ENCODE measurements at places on chromosomes 2 and 18.
A peak's percentile ranks its signal among the peaks of the same experiment; 100 is the strongest.

DNA sequence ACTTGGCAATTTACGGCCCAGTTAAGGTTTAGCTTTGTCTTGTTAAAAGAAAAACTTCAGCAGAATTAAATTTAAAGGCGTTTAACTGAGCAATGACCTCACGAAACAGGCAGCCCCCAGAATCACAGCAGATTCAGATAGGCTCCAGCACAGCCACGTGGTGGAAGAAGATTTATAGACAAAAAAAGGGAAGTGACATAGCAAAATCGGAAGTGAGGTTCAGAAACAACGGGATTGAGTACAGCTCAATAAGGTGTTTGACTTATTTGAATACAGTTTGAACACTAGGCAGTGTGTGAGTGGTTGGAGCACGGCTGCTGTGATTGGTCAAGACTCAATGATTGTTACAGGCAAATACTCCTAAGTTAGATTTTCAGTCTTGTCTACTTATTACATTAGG lies 79.8 kb downstream of the MOGAT1 start:
- DNase-seq: no peak

GRCh38 chr2:71898851-71899681 lies 248.6 kb downstream of the CYP26B1 start:
- DNase-seq: no peak

- DNase-seq: no peak
These were observed 1599.3 kb upstream of the PIK3C3 start for GRCh38 chr18:40355726-40356125.

- DNase-seq: no peak
These were observed 13.8 kb downstream of the HS1BP3 start for GRCh38 chr2:20637147-20637546.

DNA sequence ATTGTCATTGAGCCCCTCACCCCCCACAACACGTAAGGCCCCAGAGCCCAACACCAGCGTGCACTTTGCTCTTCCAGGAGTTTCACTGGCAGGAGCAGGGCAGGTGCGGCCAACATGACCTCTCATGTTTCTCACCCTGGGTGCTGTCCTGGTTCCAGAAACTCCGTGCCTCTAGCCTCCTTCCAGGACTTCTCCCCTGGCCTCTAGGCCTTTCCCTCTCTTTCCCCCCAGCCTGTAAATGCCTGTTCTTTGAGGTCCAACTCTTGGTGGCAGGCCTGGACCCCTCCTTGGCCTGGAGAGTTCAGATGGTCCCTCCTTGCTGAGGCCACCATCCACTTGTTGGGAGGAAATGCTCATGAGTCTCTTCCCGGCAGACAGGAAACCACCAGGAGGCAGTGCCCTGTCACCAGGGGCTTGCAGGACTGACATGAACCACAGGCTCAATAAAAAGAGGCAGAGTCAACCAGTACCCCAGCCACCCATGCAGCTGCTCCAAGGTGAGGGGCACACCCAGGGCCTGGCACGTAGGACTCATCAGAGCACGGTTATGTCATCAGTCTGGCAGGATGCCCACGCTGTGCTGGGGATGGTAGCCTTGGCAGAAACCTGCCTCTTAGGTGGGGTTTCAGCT lies 1.5 kb downstream of the MALL start:
- DNase-seq: no peak

DNA sequence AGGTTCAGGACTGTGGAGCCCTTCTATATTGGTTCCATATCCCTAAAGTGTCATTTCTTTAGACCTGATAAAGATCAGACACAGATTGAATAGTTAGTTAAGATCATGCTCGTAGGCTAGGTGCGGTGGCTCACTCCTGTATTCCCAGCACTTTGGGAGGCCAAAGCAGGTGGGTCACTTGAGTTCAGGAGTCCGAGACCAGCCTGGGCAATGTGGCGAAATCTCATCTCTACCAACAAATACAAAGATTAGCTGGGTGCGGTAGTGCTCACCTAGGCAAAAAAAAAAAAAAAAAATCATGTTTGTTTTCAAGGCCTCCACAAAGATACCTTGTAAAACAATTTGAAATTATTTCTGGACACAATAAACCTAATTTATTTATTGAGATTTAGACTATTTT lies 4.6 kb upstream of the ANKAR start:
- DNase-seq: no peak

GRCh38 chr2:10289352-10289751 lies 13.4 kb upstream of the HPCAL1 start:
- no peak for DNase-seq

- no peak for DNase-seq
These were observed 100.3 kb upstream of the NEUROD1 start for GRCh38 chr2:181780657-181781056.

DNA sequence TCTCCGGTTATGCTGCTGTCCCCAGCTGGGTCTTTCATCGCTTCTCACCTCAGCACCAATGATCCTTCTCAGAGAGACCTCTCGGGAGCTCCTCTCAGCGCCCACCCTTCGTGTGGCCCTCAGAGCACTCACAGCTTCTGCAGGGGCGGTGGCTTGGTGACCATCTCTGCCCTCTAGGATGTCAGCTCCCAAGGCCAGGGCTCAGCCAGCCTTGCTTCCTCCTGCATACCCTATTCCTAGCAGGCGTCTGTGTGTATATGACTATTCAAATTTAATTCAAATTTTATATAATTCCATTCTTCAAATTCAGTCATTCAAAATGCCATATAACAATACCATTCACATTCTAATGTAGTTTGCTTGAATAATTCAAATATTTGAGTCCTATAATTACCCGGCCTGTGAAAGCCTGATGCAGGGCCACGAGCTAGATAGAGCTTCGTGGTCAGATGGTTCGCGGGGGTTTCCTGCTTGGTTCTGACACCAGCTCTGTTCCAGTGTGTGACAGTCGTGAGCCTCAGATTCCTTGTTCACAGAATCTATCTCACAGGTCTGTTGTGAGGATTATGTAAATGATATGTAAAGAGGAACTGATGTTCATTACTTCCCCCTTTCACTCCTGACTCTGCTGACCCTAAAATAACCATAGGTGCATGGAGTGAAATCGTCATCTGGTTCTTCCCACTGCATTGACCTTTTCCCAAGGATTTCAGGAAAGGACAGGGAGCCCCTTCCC lies 94.0 kb upstream of the CNGA3 start:
- no peak for DNase-seq

DNA sequence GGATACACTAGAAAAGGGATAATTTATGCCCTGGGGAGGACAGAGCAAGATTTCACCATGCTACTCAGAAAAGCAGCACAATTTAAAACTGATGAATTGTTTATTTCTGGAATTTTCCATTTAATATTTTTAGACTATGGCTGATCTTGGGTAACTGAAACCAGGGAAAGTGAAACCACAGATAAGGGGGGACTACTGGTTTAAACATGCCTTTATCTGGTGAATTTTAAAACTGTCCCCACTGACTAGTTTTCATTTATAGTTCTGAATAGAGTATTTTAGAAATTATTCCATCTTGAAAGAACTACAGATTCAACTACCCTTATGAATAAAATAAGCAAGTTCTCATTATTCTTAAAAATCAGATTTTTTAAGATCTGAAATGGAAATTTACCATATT lies 15.0 kb downstream of the NFU1 start:
- DNase-seq: no peak

DNA sequence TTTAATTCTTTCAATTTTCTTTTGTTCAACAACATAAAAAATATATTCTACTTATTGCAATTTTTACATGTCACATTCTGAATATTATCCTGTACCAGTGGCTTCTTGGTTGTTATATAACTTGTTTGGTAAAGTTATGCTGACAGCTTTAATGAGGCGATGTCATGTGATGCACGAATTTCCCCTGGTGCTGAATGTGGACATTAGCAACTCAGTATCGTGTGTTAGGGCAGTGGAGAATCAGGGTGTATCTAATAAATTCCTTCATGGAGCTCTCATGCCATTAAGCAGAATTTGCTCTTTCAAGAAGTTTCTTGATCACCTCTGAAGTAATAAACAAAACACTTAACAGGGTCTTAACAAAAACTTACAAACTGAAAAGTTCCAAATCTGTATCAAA lies 99.6 kb upstream of the DNMT3A start:
- DNase-seq: no peak

DNA sequence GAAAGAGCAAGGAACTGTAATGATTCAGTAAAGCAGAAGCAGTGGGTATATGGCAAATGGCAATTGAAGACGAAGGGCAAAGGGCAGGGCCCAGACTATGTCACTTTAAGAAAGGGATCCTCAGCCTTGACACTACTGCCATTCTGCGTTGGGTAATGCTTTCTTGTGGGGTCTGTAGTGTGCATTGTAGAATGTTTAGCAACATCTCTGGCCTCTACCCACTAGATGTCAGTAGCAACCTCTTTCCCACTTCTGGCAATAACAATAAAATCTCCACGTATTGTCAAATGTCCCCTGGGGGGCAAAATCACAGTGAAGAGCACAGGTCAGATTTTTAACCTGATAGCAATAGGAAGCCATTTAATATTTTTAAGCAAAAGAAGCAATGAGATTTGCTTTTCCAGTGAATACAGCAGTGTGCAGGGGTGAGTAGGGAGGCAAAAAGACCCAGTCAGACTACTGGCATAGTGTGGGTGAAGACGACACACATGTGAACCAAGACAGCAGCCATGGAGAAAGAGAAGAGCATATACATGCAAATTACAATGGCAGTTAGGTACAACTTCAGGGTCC lies 209.5 kb downstream of the DYM start:
- peak; percentile 54 for DNase-seq

GRCh38 chr2:86039178-86039962 lies 66.3 kb downstream of the POLR1A start:
- no peak for DNase-seq

GRCh38 chr2:109238580-109238979 lies 109.6 kb downstream of the SH3RF3 start:
- no peak for DNase-seq

GRCh38 chr2:39679805-39680204 lies 14.1 kb downstream of the TMEM178A start:
- DNase-seq: no peak

DNA sequence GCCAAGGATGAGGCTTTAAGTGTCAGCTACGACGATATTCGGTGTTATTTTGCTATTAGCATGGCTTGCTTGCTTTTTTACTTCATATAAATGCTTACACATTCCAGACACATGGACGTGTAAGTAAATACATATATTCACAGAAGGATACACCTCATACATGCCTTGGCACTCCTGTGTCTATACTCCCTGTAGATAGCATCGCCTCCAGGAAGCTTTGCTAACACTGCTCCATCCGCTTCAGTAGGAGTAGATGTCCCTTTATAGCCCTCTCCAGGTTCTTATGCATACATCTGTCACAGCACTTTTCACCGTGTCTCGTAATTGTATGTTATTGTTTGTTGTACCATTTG lies 27.5 kb upstream of the KCTD1 start:
- DNase-seq: no peak

DNA sequence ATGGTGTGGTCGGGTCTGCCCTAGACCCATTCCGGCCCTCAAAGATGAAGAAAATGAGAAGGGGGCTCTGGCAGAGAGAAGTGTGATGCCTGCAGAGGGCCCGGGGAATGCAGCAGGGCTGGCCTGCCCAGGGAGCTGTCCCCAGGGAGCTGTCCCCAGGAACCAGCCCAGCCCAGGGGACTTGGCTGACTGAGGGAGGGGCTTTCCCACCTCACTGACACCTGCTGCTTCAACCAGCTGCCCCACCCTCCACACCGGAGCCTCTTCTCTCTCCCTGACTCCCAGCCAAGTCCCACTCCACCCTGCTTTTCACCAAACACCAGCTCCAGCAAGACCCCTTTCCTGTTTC lies 111.2 kb downstream of the STPG4 start:
- DNase-seq: peak; percentile 36

Data from NCI-H524 (cell line).